AG08396 (cell line): ENCODE measurements at places on chromosomes 16 and 17.

- DNase-seq = no peak
Measured at GRCh38 chr17:8821446-8822105, 22.4 kb upstream of the MFSD6L start.

DNA sequence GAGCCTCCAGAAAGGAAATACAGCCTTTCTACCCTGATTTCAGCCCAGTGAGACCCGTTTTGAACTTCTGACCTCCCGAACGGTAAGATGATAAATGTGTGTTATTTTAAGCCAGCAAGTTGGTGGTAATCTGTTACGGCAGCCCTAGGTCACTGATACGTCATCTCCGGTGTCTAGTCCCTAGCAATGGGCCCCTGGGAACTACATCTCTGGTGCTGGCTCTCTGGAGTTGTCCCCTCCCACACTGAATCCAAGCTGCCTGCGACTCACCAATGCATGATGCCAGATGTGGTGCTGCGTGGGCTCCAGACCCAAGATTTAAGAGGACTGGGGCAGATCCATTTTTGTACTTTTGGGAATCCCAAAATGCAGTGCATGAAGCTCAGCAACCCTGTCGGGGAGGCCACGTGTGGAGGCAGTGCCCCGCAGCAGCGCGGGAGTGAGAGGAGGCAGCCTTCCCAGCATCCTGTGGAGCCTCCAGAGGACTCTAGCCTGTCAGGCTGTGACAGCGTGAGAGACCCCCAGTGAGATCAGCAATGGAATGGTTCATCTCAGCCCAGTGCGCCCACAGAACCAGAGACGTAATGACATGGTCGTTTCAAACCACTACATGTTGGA lies 43.6 kb upstream of the USP7 start:
- DNase-seq = peak; percentile 21

DNA sequence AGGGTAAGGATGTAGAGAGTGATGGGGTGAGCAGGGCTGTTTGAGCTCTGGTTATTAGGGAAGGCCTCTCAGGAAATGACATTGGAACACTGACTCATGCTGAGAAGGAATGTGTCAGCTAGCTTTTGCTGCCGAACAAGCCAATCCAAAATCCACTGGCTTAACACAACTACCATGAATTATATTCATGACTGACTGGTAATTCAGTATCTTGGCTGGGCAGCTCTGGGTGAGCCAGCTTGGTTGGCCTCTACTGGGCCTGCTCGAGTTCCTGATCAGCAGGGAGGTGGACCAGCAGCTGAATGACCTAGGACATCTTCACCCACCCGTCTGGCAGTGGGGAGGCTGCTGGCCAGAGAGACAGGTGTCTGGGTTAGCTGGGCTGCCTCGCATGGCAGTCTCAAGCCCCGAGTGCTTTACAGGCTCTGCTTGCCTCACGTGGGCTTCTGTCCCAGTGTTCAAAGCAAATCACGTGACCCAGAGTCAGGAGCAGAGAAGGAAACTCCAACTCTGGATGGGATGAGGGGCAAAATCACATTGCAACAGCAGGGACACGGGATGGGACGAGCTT lies 209.4 kb downstream of the KATNIP start:
- DNase-seq = peak; percentile 79

GRCh38 chr17:14818469-14818868 lies 446.7 kb downstream of the PMP22 start:
- DNase-seq = no peak

GRCh38 chr16:81728435-81728834 lies 50.7 kb upstream of the PLCG2 start:
- DNase-seq = no peak

DNA sequence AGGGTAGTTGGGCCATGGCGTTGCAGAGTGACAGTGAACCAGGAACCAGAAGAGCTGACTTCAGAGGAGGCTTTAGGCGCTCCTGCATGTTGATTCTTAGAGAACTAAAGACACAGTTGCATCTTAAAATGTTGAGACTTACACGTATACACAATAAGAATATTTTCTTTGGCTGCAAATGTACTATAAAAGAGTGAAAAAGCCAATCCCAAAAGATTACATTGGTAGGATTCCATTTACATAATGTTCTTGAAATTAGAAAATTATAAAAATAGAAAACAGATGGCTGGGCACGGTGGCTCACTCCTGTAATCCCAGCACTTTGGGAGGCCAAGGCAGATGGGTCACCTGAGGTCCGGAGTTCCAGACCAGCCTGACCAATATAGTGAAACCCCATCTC lies 738.8 kb downstream of the WWOX start:
- no peak for DNase-seq

GRCh38 chr17:75065562-75066151 lies 18.6 kb downstream of the KCTD2 start:
- DNase-seq = no peak

DNA sequence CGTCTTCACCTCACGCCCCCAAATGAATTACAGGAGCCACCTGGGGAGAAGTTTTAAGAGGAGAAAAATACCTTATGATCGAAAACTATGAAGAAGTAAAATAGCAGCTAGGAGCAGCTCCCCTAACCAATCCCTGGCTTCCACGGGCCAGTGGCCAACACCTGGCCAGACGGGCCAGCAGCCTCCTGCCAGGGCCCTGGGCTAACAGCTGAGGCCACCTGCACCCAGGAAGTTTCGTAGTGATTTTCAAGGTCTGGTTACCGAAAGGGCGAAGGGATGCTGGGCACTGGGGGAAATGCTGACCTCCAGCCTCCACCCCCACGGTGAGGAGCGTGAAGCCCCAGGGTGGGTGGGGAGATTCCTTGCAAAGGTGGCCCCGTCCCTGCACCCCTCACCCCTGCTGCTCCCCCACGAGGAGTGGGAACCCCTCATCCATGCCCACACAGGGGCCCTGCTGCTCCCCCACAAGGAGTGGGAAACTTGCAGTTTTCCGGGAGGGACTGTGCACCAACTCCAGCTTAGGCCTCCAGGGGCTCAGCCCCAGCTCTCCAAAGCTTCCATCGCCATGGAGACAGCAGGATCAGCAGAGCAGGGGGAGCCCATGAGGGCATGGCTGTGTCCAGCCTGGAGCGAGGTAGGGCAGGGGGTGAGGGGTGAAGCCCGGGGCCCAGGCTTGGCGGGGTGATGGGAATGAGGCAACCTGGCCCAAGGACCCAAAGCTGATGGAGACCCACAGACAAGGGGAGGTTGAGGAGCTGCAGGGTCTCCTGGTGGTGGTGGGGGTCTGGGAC lies 31.9 kb upstream of the ACSF3 start:
- no peak for DNase-seq

DNA sequence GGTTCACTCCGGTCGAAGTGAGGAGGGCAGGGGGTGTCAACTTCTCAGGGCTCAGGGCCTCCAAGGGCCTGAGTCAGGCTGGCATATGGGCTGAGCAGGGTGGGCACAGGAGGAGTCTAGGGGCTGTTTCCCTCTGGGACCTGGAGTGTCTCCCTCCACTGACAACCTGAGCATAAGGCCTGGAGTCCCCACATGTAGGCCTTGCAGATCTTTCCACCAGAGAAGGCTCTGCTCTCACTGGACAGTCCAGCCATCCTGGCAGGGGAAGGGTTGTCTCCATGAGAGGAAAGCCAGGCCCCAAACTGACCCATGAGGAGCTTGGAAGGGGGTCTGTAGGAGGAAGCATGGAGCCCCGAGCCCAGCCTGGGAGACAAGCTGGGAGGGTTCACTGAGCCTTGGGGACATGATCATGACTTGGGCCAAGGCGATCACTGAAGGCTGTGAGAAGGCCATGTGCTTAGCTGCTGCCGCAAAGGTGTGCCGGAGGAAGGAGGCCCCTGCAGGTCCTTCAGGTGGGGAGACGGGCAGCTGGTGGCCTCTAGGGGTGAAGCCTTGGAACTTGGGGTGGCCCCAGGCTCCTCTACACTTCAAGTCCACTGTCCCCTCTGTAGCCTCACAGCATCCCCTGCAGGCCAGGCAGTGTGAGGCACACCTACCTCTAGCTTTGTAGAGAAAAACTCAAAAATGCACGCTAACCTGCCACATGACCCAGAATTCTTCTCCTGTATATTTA lies 9.9 kb downstream of the CMTM2 start:
- DNase-seq = no peak

DNA sequence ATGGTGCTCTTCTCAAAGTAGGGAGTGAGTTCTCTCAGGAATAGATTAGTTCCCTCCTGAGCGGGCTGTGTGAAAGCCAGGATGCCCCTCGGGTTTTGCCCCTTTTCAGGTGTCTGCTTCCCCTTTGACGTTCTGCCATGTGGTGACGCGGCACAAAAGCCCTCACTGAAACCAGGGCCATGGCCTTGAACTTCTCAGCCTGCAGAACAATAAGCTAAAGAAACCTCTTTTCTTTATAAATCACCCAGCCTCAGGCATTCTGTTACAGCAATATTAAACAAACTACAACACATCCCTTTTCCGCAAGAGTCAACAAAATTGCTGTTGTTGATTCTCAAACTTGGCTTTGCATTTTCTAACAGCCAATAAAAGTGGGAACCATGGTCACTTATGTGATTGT lies 15.5 kb upstream of the CACNG5 start:
- DNase-seq = no peak

- peak; percentile 10 for DNase-seq
Measured at GRCh38 chr16:68893710-68894705, 50.7 kb downstream of the TANGO6 start.

DNA sequence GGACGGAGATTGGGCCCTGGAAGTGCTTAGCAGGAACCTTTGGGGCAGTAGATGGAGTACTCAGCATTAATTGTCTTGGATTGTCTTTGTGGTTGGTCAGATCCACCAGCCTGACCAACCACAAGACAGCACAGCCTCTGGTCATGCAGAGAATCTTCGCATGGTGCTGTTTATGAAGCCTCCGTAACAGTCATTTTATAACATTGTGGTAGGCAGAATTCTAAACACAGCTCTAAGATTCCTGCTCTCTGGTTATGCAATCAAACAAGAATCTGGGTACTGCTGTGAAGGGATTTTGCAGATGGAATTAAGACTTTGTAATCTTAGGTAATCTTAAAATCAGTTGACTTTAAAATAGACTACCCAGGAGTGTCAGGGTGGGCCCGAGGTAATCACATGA lies 312.2 kb upstream of the GOT2 start:
- DNase-seq = no peak

- DNase-seq = no peak
Measured at GRCh38 chr17:27390540-27390939, 65.7 kb upstream of the KSR1 start.

DNA sequence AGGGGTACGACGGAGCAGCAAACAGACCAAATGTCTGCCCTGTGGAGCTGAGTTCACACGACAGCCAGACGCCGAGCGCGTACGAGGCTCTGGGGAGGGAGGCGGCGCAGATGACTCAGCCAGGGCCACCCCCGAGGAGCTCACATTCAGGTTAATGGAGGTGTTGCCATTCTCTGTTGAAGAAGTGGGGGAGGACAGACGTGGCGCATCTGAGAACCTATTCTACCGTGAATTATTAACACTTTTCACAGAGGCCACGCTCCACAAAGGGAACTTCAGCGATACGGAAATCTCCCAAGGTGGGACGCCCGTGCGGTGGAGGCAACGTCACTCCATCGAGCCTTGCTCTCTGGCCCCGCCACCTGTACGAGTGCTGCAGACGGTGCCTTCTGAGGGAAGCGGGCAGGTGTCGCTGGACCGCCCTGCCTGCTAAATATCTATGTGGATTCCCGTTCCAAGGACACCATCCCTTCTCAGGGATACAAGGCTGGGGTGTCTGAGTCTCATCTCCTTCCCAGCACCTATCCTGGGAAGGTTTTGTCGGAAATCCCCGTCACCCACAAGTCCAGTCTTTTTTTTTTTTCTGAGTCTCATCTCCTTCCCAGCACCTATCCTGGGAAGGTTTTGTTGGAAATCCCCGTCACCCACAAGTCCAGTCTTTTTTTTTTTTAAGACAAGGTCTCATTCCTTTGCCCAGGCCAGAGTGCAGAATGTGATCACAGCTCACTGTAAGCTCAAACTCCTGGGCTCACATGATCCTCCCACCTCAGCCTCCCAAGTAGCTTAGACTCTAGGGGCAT lies 19.0 kb downstream of the ABR start:
- no peak for DNase-seq

GRCh38 chr16:54373534-54374520 lies 87.2 kb upstream of the IRX3 start:
- DNase-seq = peak; percentile 51

DNA sequence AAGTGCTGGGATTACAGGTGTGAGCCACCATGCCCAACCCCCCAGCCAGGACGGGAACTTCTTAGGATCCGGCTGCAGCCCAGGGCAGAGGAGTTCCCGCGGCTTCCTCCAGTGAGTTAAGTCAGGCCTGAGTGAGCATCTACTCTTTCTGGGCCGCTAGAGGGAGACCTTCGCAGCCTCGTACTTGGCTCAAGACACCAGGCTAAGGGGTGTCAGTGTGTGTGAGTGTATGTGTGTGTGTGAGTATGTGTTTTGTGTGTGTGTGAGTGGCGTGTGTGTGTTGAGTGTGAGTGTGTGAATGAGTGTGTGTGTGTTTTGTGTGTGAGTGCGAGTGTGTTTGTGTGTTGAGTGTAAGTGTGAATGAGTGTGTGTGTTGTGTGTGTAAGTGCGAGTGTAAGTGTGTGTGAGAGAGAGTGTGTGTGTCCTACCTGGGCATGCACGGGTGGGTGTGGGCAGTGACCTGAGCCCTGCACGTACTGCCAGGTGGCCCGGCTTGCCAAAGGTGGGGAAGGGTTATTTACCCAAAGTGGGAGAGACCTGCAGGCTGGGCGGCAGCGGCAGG lies 58.5 kb downstream of the TMEM235 start:
- DNase-seq = peak; percentile 86

DNA sequence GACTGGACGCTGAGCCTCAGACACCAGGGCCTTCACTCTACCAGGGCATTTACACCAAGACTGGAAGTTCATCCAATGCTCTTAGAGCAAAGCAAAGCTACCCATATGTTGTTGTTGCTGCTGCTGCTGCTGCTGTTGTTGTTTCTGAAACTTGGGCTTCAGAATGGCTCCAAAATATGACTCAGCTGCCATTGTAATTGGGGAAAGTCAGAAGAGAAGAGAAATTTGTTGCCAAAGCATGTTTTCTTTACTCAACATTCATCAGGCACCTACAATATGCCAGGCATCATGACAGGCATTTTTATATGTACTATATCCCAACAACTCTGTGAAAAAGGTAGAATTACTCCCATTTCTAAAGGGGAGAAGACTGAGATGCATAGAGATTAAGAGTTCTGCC lies 11.9 kb downstream of the KRT32 start:
- DNase-seq = no peak

- no peak for DNase-seq
Measured at GRCh38 chr17:74373838-74374606, 6.7 kb downstream of the GPR142 start.

GRCh38 chr17:9313346-9313745 lies 262.3 kb downstream of the STX8 start:
- DNase-seq = no peak

GRCh38 chr16:57882792-57883191 lies 80.5 kb upstream of the KIFC3 start:
- peak; percentile 63 for DNase-seq

DNA sequence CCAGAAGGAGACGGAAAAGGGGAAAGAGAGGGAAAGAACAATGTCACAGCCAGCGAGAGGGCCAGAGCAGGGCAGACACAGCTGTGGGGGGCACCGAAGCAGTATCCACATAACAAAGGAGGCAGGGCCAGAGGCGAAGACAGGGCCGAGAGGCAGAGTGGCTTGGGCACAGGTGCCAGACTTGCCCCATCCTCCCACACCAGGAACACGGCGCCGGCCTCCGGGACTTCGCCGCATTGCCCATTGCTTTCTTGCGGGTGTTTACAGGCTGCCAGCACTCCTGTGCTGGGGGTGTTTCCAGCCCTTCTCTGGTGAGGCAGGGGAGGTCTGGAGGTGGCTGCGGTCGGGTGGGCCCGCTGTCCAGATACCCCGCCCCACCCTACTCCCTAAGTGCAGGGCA lies 78.0 kb downstream of the ENGASE start:
- no peak for DNase-seq
